ENCODE measurements at places on chromosomes 7 and 10.

GRCh38 chr7:22356010-22356691, 803 bp downstream of the RAPGEF5 start:
- no peak for DNase-seq

DNA sequence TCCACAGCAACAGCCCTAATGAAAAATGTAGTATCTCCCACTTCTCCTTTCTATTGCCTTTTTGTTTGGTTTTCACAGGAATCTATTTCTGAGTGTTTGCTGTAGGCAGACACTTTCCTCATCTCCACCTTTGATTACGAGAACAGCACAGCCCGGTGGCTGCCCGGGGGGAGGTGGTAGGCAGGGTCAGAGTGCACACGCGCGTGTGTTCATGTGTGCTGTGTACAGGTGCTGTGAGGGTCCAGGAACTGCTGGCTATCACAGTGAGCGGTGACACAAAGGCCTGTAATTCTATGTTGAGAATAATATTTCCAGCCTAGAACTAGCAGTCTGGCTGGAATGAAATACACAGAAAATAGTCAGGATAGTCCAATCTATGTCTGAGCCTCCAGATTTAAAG, 212.8 kb downstream of the ADARB2 start:
- no peak for DNase-seq

DNA sequence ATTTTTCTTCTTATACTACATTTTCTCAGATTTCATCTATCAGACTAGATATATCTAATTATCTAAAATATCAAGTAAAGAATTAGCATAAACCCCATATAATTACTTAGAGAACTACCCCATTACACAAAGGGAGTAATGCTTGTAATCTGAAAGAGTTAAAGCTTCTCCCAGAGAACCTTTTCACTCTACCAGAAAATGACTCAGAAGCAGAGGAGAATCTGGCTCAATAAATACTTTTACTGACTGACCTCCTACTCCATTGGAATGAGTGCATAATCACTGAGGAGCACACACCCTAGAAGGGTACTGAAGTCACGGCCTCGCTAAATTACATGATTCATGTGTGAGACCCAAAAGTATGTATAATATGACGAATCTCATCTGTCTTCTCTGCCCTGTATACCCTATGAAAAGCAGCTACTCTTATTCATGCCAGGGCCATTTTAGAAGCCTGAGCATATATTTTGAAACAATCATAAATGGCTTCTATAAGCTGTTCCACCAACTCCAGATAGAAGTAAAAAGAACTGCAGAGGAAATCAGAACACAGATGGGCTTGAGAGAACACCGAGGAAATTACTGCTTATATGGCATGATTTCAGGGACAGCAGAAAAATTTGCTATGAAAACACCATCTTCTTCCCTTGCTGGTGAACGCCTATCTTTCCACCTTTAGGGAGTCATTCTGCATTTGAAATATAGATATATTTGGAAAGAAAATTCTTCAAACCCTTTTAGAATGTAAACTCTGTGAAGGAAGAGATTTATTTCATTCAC, 32.7 kb downstream of the DNMBP start:
- DNase-seq, result no peak

GRCh38 chr10:92363498-92363897, 72.5 kb downstream of the MARCHF5 start:
- DNase-seq, result no peak

DNA sequence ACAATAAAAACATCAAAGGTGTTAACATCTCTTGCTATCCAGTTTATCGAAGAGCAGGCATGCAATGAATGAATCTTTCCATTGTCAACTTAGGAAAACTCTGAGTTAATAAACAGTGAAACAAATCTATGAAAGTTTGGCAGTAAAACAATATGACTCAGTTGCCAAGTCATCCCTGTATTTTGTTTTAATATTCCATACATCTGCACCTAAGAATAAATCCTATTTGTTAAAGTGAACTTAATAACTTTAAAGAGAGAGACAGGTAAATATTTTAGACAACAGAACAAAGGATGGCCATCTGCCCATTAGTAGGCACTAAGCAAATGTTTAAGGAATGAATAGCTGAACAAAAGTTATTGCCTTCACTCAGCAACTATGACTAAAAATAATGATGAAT, 700.5 kb upstream of the CELF2 start:
- no peak for DNase-seq

DNA sequence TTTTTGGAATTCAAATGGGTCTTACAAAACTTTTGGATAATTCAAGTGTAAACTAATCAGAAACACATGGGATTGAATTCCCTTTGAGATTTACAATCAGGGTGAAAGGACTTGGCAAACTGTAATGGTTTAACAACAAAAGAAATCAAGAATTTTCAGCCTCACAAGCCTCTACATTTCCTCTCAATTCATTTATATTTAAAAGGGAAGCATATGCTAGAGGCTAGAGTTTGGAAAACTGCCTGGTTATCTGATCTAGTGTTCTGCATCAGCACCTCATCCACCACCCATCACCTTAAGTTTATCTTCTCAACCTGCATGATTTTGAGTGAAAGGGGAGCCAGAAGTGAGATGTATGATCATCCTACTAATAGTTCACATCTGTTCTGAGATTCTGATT, 120.7 kb downstream of the TES start:
- no peak for DNase-seq

DNA sequence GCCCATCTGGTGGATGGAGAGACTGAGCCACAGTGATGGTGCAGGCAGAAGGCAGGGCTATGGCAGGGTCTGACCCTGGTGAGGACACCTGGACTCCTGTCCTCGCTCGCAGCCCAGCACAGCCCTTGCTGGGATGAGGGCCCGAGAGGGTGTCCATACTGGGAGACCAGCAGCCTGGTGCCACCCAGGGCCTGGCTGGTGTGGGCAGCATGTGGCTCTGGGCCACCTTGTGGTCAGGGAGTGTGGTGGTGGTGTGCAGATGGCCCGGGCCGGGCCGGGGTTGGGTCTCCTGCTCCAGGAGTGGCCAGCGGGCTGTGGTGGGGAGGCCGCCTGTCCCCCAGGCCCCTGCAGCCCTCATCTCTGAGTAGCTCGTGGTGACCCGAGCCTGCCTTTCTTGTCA, 14.9 kb downstream of the ADCY1 start:
- DNase-seq, result no peak

- DNase-seq, result no peak
Measured at GRCh38 chr7:128104108-128104742, 73.0 kb upstream of the LRRC4 start.

DNA sequence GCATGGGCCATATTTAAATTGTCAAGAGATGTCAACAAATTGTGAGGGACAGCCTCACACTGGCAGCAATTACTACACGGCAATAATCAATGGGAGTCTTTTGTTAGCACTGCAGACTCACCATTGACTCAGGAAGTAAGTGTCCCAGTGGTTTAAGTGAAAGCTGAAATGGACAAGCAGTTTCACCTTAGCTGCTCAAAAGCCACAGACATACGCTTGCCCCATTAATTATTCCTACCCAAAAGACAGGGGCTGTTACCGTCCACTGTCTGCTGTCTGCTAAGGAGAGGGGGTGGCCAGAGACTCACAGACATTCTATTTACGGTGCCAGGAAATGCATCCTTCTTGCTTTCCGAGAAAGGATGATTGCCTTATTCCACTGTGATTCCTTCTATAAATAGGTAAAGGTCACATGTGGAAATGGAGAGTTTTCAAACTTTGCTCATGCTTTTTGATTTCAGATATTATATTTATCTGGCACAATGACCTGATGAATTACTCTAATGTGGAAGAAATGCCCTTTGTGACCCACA, 309.7 kb upstream of the NFE2L3 start:
- no peak for DNase-seq

DNA sequence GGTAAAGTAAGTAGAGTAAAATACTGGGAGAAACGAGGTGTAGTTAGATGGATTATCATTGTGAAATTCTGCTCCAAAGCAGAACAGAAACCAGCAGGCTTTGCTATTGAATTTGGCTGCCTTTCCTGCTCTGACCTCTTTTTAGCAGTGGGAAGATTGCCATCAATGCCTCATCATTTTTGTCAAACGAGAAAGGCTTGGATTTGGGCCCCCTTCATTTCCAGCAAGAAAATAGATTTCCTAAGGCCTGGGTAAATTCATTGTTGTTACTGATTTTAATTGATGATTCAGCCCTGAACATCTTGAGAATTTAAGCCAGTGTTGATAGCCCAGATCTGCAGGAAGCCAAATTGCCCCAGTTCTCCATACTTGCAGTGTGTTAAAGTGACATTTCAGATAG, 35.2 kb upstream of the ASAH2 start:
- no peak for DNase-seq

- DNase-seq, result no peak
Measured at GRCh38 chr10:45444022-45444421, 70.0 kb downstream of the ALOX5 start.

DNA sequence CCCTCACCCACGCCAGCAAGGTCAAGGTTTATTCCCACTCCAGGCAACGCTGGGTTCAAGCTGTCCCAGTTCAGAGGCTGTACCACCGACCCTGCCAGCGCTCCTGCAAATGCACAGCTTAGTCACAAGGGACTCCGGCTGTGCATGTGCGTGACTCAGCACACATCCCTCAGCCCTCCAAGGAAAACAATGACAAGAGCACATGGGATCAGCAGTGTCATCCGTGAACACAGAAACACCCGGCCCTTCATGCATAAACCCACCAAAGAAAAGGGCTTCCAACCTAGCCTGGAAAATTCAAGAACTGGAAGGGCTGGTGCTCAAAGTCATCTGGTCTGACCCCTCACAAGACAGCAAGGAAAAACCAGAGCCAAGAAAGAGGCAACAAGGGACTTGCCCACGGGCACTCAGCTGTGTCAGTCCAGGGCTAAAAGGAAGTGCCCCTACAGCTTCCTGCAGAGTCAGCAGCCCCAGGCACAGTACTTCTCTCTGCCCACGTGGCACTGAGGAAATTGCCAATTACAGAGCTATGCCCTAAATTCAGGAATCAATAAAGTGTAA, 106.1 kb downstream of the KCNMA1 start:
- no peak for DNase-seq

DNA sequence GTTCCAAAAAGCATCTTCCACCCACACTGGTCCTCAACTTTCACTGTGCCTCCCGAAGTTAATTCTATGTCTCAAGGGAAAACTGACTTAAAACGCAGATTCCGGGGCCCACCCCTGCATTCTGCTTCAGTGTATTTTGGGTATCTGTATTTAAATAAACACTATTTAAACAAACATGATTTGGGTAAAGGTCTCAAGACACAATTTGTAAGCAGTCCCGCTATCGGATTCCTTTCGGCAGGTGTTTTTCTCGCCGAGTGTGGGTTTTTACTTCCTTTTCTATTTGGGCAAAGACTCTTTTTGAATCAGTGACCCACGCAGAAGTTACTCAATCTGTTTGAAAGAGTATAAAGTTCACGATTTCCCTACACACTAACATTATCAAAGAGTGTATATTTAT, 1.2 kb downstream of the PDIA4 start:
- no peak for DNase-seq

DNA sequence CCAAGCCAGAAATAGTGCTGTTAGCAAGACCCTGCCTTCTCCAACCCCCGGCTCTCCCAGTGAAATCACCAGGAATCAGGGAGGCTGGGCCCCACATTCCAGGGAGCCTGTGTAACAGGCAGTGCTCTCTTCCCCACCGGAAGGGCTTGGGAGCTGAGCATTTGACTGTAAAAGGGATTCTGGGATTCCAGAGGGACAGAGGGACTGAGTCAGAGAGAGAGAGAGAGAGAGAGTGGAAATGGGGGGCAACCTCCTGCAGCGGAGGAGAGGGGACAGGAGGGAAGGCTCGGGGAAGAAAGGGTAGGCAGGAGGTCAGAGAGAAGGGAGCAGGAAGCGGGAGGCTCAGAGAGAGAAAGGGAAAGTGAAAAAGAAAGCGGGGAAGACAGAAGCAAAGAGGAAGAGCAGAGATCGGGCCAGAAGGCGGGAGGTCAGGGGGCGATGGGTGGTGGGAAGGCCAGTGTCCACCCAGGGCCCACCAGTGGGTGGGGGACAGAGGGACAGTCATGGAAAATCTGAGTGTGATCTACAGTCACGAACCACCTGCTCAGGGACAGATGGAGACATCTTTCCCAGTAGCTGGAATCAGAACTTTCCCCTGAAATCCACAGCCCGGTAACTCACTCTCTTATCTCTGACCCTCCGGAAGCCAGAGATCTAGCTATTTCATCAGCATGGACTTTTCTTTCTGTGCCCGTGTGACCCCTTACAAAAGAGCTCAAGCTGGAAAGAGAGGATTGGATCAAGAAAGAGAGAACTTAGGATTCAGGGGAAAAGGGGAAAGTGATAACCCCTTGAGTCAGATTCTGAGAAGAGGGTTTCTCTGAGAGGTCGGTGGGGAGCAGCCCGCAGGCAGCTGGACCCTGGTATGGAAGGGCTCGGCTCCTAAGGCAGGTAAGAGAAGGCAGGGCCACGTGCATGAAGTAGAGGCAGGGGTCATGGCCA, 4.6 kb upstream of the SERPINE1 start:
- DNase-seq, result no peak

DNA sequence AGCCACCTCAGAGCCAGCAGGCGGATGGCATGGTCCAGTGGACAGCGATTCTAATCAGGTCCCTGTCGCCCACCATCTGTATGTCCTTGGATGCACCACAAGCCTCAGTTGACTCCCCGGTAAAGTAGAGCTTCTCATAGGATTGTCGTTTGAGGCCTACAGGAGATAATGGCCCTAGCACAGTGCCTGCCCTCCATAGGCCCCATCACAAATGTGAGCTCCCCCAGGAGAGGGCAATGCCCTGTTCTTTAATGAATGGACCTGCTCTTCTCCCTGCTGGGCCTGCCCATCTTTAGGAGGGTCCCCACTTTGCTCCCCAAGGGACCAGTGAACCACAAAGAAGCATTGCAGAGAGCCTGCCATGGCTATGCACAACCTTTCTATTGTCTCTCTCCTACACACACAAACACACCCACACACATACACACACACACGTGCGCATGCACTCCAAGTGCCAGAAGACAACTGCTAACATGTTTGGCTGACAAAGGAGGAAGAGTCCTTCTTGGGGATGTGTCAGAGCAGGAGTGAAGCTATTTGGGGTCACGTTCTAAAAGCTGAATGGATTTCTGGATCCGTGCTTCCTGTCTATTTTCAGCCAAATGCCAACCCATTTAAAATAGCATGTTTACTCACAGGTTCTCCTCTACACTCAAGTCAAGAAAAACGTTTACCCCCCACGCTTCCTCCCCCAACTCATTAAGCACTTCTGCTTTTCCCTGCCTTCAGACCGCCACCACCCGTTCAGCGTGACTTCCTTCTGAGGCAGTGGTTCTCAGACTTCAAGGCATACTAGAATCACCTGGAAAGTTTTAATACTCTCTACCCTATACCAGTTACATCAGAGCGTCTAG, 196.1 kb downstream of the GRID1 start:
- DNase-seq, result no peak

DNA sequence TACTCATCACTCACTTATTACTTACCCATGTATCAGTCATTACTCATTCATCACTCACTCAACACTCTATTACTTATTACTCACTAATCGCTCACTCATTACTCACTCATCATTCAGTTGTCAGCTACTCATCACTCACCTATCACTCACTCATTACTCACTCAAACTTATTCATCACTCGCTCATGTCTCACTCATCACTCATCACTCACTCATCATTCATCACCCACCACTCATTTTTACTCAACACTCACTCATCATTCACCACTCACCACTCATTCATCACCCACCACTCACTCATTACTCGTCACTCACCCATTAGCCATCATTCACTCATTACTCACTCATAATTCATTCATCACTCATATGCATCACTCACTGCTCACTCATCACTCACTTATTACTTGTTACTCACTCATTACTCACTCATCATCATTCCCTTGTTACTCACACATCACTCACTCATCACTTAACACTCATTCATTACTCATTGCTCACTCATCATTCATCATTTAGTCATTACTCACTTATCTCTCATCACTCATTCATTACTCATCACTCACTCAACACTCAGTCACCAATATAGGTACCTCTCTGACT, 237.9 kb downstream of the ADARB2 start:
- DNase-seq, result no peak
